WTC11 (cell line): ENCODE measurements at places on chromosomes 7 and 10. TPM values are rescaled to one million over a fixed set of nuclear protein-coding genes. Genes with fewer than 3 reads are reported as not detected.

- peak; percentile 67 for DNase-seq
Measured at GRCh38 chr10:124992462-124993344, 50.8 kb downstream of the ZRANB1 start.

- no peak for DNase-seq
Measured at GRCh38 chr10:61050120-61050745, 106.2 kb upstream of the RHOBTB1 start.

DNA sequence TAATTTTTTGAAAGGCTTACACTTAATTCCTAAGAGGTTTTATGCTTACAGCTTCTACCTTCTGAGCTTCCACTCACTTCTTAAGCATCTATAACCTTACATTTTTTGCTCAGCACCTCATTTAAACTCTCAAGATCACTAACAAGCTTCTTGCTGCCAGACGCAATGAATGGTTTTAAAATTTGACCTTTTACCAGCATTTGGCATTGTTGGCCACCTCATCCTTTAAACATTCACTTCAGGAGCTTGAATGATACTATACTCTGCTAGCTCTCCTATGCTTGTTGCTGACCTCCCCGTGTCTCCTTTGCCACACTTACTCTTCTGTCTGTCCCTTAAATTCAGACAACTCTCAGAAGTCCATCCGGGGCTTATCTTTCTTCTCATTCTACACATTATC is 37.7 kb upstream of the ODAD2 start:
- DNase-seq = no peak

GRCh38 chr10:80132299-80133139 is at the start of gene PLAC9:
Gene PLAC9 (plus strand): TSS chr10:80132730. CDS start chr10:80132763, 33 bp downstream.
- DNase-seq = peak; percentile 63

Gene SRGN
- total RNA-seq = 1.2 to 1.4 TPM (median 1.3 TPM) in 3 replicates

DNA sequence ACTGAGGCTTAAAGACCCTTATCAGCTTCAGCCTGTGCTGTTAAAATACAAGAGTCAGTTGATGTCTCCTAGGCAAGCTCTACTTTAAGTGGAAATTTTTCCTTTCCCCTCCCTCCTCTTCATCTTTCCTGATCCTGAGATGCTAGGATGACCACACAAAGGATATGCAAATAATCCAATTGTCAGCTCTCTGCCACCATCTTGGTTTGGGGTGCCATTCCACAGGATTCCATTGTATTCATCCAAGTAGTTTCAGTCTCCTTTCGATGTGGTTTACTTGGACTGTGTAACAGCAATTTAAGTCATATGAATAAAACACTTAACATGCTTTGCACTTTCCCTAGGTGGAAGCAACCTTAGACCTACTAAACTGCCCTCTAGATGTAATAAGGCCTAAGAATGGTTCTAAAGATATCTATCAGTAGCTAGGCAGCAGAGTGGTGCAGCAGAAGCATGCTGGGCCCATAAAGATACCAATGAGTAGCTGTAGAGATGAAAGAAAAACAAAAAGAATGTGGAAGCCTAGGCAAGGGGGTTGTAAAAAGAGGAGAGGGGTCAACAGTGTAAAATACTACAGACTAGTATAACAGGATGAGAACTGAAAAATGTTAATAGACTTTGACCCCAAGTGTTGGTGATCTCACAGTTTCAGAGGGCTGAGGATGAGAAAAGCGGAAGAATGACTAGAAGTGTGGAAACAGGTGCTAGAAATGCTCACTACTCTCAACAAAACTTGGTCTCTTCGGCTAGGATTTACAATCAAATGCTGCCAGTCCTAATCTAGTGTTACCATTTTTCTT is 2.4 kb upstream of the CFAP69 start:
- DNase-seq = no peak

- DNase-seq = no peak
Measured at GRCh38 chr10:112723876-112724275, 226.2 kb upstream of the TCF7L2 start.

DNA sequence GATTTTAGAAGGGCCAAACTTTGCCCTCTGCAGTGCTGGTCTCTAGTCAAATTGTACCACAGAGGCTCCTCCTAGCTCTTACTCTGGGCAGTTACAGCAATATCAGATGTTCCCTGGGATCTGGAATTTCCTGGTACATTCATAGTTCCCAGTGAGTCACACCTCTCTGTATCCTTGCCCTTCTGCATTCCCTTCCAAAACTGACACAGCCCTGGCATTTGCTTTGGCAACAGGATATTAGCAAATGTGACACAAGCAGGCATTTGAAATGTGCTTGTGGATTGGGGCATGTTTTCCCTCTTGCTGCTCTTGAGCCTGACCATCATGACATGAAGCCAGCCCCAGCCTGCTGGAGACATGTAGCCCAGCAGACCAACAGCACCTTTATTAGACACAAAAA is 284.7 kb upstream of the AKR1E2 start:
- no peak for DNase-seq

Gene PPP1R17
- 1.5 to 2.6 TPM (median 1.6 TPM) in 3 replicates for total RNA-seq

Gene CRPPA
- total RNA-seq = 0.66 to 0.87 TPM (median 0.76 TPM) in 3 replicates

Gene GARIN1A
- total RNA-seq = 0.14 to 0.15 TPM in 2 of 3 replicates, not detected in the other
